ENCODE measurements at places on chromosomes 5 and 9.

- DNase-seq: no peak
Observed at GRCh38 chr9:122065923-122066629, 27.0 kb downstream of the TTLL11 start.

- no peak for DNase-seq
Observed at GRCh38 chr9:72950875-72951442, 1.9 kb downstream of the ALDH1A1 start.

DNA sequence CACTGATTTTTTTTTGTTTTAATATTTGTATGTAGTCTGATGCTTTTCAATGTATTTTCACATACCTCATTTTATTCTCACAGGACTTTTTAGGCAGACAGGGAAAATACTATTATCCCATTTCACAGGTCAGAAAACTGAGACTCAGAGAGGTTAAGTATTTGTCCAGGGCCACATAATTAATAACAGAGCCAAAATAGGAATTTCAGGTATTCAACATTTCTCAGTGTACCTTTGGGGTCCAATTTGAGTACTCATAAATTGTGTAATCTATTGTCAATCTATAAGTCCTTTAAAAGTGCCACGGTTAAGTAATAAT, 120.7 kb upstream of the GRHPR start:
- no peak for DNase-seq

GRCh38 chr5:39670391-39670790, 245.6 kb upstream of the DAB2 start:
- DNase-seq: no peak

GRCh38 chr9:75531588-75531987, 358.9 kb upstream of the PCSK5 start:
- DNase-seq: no peak

GRCh38 chr9:30103647-30104394, 2280.6 kb upstream of the ACO1 start:
- DNase-seq: no peak

- peak; percentile 51 for DNase-seq
Observed at GRCh38 chr5:159510282-159510681, 180.0 kb upstream of the IL12B start.

- no peak for DNase-seq
Observed at GRCh38 chr5:135545099-135545498, 9.3 kb upstream of the NEUROG1 start.

GRCh38 chr9:120854596-120855327, 12.0 kb upstream of the PSMD5 start:
- DNase-seq: no peak

GRCh38 chr5:150589862-150590601, 50.4 kb upstream of the SYNPO start:
- DNase-seq: no peak

DNA sequence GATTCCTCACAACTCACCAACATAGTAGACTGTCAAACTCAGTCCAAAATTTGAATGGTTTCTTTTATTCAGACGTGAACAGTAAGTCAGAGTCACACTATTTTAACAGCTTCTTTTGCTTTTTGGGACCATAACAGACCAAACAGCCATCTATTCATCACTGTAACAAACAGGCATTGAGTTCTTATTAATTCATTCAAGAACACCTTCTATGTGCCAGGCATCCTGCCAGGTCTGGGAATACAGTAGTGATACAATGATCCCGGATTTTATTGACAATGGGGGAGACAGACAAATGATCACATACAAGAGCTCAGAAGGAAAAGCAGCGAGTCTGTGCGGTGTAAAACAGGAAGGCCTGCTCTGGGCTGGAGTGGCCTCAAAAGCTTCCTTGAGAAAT, 153.3 kb upstream of the ERCC6L2 start:
- DNase-seq: no peak

DNA sequence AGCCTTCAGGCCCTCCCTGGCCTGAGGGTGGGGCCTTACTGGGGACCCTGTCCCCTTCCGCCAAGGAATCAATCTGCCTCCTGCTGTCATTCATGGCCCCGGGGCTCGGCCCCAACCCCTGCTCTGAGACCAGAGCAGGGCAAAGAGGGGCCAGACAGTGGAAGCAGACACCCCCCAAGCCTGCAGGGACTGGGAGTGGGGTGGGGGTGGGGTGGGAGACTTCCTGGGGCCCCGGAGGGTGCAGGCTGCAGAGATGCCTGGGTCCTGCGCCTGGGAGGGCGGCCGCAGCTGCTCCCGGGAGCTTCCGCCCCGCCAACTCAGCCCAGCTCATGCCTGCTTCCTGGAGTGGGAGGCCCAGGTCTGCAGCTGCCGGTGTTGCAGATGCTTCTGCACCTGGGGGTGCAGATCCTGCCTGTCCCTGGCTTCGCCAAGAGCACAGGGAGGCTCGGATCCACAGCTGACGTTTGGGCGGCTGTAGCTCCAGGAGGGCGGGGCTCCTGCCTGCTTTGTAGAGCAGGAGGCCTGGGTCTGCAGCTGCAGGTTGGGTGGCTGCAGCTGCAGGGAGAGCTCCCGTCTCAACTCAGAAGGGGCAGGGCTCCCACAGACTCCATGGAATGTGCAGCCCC, 6.2 kb downstream of the KIF4B start:
- no peak for DNase-seq
